Adipocyte (in vitro differentiated cells): ENCODE measurements at places on chromosomes 3 and 15.
A peak's percentile ranks its signal among the peaks of the same experiment; 100 is the strongest.

- DNase-seq, result peak; percentile 36
Measured at GRCh38 chr15:41180206-41180789, 50.3 kb downstream of the EXD1 start.

DNA sequence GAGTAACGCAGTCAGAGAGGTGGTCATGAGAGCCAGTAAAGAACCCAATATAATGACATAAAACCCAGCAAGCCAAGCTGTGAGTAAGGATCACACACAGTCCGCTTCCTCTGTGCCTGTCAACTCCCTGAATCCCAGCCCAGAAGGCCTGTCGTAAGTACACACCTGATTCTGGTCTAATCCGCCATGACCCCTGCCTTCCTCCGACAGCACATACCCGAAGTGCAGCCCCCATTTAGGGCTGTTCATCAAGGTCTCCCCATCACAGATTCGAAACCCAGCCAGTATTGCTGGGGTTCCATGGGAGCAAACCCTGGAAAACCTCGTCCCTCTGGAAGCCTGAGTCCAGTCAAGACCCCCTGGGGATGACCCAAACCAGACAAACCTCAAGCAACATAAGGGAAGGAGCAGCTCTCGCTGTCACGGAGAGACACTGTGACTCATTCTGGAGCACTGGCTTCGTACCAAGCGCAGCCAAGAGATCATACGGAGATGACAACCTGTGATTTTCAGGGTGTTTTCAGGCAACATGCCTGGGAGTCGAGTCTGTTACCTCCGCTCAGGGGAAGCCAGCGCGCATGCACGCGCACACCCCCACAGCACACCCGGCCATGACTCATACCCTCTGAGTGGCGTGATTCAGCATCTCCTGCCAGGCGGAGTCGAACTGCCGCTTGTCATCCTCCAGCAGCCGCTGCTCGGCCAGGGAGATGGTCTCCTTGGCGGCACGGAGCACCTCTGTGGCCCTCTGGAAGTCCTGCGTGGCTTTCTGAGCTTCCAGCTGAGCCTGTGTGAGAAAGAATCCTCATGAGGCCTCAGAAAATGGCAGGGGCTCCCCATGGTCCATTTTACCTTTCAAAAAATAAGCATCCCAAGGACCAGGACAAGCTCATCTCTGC is 63.0 kb downstream of the SH3BP5 start:
- DNase-seq, result peak; percentile 27

- no peak for DNase-seq
Measured at GRCh38 chr15:60375306-60375705, 22.5 kb downstream of the ANXA2 start.

GRCh38 chr3:141261472-141262307 is 30.1 kb downstream of the PXYLP1 start:
- no peak for DNase-seq

- peak; percentile 74 for DNase-seq
Measured at GRCh38 chr3:28328188-28329151, 20.1 kb upstream of the ZCWPW2 start.

DNA sequence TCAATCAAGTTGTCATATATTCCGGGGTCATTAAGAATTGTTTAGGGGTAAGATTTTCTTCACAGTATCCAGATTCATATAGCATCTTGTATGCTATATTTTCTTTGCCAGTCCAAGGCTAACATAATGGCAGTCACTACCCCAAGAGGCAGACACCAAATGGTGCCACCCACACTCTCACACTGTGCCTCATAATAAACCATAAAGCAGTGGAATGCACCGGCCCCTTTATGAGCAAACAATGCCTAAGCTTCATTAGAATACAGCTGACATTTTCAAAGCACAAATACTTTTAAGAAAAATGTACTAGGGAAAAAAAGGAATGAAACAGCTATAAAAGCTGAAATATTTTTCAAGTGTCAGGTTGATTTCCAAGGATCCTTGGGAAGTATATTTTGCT is 121.6 kb downstream of the TFDP2 start:
- DNase-seq, result peak; percentile 51

GRCh38 chr15:57762302-57762701 is 55.8 kb downstream of the POLR2M start:
- no peak for DNase-seq

- DNase-seq, result peak; percentile 71
Measured at GRCh38 chr3:48503401-48504050, 448 bp downstream of the SHISA5 start.

GRCh38 chr15:45391746-45392583 is 13.6 kb upstream of the GATM start:
- DNase-seq, result no peak

- no peak for DNase-seq
Measured at GRCh38 chr3:141126661-141127343, 75.7 kb downstream of the SPSB4 start.

DNA sequence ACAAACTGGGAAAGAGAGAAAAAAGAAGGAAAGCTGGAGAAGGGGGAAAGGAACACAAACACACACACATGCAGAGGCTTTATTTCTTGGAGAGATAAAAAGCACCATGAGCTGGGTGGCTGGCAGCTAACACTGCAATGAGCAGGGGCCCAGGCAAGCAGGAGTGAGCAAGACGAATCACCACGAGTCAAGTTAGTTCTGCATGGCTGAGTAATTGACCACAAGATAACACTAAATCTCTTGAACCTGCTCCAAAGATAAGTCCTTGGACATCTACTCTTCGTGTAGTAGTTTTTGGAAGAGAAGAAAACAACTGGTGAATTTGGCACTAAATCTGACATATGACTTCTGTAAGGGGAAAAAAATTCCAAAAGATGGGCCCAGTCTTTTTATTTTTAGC is 100.9 kb downstream of the MYO5A start:
- peak; percentile 65 for DNase-seq

DNA sequence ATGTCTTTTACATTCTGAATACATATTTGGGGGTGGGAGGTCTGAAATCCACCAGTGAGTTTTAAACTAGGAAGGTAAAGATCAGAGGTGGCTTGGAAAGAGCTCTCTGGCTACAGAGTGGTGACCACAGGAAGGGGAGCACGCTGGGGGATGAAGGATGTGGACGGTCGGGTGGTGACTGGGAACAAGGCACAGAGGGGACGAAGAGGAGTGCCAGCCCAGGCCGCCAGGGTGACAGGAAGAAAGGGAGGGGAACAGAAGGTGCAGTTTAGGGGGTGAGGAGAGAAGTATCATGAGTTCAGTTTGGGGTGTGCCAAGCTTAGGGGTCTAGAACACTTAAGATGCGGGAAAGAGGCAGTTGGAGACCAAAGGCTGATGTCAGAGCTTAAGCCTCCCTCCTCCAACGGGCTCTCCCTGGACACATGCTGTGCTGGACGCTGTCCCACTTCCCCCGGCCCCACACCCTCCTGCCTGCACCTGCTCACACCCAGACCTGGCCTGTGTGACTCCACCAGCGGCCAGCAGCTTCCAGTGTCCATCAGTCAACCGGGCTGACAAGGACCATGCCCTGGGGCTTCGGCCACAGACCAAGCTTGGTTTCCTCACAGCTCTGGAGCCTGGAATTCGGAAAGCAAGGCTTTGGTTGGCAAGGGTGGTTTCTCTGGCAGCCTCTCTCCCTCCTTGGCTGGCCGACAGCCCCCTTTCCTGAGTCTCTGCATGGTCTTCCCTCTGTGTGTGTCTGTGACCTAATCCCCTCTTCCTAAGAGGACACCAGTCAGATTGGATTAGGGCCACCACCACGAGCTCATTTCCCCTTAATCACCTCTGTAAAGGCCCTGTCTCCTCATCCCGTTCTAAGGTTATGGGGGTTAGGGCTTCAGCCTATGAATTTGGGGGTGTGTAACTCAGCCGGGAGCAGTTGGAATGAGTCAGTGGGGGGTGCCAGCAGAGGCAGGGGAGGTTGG is 120.4 kb upstream of the IQSEC1 start:
- DNase-seq, result no peak

GRCh38 chr15:38197553-38197952 is 55.1 kb upstream of the SPRED1 start:
- no peak for DNase-seq

DNA sequence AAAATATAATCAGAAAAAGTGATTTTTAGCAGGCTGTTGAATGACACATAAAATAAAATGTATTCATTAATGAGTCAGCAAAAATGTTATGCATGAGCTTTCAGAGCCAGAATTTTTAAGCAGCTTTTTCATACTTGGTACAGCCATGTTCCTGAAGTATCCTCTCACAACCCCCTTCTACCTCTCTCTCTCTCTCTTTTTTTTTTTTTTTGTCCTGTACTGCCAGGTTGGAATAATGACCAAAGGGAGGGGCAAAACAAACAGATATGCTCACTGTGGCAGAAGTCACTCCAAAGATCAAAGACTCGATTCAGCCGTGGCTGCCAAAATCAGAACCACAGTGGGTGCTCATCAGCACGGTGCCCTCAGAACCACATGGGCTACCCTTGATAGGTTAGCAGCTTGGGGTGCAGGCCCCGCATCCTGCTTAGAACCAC is 383.0 kb downstream of the ZBTB20 start:
- peak; percentile 38 for DNase-seq

- no peak for DNase-seq
Measured at GRCh38 chr3:3683261-3683660, 116.0 kb upstream of the LRRN1 start.

DNA sequence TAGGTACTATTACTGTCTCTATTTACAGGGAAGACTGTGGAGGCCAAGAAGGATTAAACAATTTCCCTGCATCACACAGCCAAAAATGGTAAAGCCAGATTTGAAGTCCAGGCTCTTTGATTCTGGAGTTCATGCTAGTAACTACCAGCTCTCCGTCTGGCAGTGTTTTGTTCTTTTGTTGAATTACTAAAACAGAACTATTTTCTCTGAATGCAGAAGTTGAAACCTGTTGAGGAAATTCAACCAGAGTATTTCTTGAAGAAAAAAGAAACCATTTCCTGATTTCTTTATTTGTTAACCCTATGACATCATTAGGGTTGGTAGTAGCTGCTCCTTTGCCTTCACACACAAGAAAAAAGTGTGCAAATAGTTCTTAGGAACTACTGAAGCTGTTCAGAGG is 34.3 kb downstream of the CRTC3 start:
- DNase-seq, result no peak

DNA sequence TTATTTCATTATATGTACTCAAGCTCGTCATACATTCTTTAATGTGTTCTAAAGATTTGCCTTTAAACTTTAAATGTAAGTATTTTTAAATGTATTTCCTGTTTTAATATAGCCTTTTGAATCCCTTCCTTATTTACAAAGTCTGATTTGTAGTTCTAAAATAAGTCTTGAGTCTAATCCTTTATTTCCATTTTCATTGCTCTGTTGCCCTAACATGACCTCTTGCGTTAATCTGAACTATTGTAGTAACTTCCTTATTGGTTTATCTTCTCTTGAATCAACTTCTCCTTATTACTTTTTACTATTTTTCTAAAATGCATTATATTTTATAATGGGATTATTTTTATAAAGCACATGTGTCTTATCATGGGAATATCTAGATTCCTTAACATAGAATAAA is 24.0 kb downstream of the KNL1 start:
- no peak for DNase-seq

- no peak for DNase-seq
Measured at GRCh38 chr3:41357271-41357670, 158.0 kb downstream of the CTNNB1 start.

DNA sequence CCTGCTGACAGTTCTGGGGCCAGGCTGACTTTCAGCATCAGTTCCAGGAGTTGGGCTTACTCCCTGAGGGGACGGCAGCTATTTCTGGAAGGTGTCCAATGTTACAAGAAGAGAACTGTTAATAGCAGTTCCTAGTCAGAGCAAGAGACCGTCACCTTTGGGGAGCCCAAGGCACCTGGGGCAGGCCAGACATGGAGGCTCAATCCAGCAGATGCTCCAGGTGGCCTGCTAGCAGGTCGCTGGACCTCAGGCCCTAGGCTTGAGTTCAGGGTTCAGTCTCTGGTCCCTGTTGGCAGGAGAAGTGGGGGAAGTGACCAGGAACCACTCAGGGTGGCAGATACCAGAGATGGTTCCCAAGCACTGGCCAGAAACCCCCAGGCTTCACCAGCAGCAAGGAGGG is 25.9 kb downstream of the C3orf20 start:
- DNase-seq, result no peak

DNA sequence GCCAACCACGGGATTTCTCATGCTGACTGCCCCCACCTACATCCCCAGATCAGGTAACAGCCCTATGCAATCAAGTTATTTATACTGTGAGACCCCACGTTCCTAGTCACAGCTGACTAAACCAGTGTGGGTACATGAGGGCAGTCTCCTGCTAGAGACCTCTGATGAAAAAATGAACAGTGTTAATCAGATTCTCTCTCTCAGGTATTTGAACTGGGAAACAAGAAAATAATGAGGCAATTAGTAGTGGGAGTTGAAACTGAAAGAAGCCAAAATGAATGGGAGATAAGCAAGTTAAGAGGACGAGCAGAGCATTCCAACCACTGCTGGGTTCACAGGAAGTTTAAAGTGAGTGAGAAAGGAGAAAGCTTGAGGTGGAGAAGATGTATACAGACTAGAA is 98.5 kb upstream of the MYO5C start:
- no peak for DNase-seq

GRCh38 chr3:69541711-69542088 is 155.8 kb upstream of the FRMD4B start:
- DNase-seq, result no peak

GRCh38 chr3:147813256-147813655 is 404.1 kb downstream of the ZIC1 start:
- DNase-seq, result no peak

- DNase-seq, result no peak
Measured at GRCh38 chr3:95721938-95722337, 1092.5 kb upstream of the EPHA6 start.

- no peak for DNase-seq
Measured at GRCh38 chr3:194084284-194084683, 51.7 kb upstream of the HES1 start.

GRCh38 chr3:8517487-8517886 is 15.9 kb downstream of the LMCD1 start:
- peak; percentile 19 for DNase-seq

DNA sequence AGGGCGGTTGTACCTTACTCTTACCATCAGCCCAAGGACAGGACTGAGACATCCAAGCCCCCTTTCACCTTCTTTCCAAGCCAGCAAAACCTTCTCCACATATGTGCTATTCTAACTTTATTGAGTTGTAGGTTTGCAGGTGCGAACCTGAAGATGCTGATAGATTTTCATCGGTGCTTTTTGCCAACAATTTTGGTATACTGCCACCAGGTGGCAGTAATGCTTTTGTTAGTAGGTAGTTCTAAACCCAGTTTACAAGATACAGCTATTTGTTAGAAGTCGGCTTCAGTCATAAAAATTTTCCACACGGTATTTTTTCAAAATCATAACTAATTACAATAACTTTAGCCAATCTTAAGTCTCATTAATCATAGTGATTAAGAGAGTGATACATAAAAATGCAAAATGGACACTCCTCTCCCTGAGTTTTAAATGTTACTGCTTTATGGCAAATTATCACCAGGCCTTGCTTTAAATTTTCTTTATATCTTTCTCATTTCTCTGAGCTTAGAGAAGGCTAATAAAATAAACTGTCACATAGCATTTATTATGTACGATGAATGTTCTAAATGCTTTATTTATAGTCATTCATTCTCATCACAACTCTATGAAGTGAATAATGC is 636 bp downstream of the TBC1D21 start:
- DNase-seq, result peak; percentile 74

GRCh38 chr3:23815879-23816278 is 10.1 kb downstream of the UBE2E1 start:
- DNase-seq, result no peak

- DNase-seq, result peak; percentile 82
Measured at GRCh38 chr3:11718637-11719405, 75.1 kb upstream of the VGLL4 start.
